ENCODE measurements at places on chromosomes 11 and 22.

GRCh38 chr22:20953668-20954500 lies 13.2 kb upstream of the AIFM3 start:
- no peak for DNase-seq

DNA sequence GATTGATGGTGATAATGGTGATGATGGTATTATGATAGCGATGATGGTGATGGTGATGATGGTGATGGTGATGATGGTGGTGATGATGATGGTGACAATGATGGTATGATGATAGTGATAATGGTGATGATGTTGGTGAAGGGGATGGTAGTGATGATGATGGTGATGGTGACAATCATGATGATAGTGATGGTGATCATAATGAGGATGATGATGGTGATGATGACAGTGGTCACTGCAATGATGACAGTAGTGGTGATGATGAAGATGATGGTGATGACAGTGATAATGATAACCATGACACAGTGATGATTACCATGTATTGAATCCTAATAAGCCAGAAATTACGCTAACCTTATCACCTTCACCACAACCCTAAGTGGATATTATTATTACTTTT lies 128.2 kb downstream of the SHANK2 start:
- no peak for DNase-seq

- DNase-seq, result no peak
Measured at GRCh38 chr22:26325641-26326040, 103.4 kb upstream of the ASPHD2 start.

GRCh38 chr11:12122083-12122482 lies 11.7 kb downstream of the MICAL2 start:
- DNase-seq, result no peak

GRCh38 chr11:86678296-86678695 lies 5.9 kb upstream of the ME3 start:
- no peak for DNase-seq

DNA sequence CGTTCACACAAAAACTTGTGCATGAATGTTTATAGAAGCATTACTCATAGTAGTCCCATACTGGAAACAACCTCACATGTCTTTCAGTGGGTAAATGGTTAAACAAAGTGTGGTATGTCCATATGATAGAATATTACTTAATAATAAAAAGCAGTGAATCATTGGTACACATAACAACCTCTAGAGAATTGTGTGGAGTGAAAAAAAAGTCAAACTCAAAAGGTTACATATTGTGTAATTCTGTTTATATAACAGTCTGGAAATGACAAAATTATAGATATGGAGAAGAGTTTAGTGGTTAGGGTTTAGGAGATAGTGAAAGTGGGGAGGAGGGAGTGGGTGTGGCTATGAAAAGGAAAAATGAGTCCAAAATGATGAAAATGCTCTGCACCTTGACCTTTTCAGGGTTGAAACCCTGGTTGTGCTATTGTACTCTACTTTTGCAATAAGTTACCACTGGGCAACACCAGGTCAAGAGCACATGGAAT lies 243.4 kb upstream of the DDI1 start:
- DNase-seq, result no peak

GRCh38 chr11:6319704-6320410 lies 444 bp downstream of the CAVIN3 start:
- DNase-seq, result no peak

DNA sequence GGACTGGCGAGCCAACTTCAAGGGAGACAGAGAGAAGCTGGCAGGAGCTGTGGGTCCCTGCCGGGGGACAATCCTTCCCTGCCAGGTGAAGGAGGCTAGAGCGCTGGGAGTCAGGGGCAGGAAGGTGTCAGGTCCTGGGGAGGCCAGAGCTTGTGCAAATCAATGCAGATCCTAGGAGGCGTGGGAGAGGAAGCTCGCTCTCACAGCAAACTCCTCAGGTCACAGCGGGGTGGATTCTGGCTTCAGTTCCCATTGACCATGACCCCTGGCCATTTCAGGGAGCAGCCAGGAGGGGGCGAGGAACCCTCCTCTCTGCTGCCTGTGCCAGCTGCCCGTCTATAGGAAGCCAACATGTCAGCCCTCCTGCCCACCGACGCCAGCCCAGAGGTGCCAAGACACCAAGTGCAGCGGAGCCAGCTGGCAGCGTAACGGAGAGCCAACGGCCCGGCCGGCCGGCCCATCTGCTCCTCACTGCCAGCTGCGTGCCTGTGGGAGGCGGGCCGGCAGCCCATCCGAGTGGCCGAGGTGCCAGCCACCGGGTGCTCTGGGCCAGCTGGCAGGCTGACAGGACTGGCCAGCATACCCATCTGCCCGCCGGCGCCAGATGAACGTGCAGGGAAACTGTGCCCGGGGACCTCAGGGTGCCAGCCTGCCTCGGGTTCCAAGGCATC lies 374.8 kb downstream of the MIAT start:
- no peak for DNase-seq

- no peak for DNase-seq
Measured at GRCh38 chr22:46454504-46455269, 82.7 kb downstream of the CELSR1 start.

GRCh38 chr11:75779960-75780359 lies 11.4 kb downstream of the DGAT2 start:
- no peak for DNase-seq

GRCh38 chr11:130897262-130898182 lies 18.8 kb downstream of the SNX19 start:
- DNase-seq, result no peak

DNA sequence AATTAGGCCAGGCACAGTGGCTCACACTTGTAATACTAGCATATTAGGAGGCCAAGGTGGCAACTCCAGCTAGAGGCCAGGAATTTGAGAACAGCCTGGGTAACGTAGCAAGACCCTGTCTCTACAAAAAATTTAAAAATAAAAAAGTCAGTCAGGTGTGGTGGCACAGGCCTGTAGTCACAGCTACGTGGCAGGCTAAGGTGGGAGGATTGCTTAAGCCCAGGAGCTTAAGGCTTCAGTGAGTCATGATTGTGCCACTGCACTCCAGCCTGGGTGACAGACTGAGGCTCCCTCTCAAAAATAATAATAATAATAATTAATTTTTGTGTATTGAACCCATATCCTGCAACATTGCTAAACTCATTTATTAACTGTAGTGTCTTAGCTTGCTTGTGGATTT lies 15.3 kb upstream of the TRIM29 start:
- no peak for DNase-seq

DNA sequence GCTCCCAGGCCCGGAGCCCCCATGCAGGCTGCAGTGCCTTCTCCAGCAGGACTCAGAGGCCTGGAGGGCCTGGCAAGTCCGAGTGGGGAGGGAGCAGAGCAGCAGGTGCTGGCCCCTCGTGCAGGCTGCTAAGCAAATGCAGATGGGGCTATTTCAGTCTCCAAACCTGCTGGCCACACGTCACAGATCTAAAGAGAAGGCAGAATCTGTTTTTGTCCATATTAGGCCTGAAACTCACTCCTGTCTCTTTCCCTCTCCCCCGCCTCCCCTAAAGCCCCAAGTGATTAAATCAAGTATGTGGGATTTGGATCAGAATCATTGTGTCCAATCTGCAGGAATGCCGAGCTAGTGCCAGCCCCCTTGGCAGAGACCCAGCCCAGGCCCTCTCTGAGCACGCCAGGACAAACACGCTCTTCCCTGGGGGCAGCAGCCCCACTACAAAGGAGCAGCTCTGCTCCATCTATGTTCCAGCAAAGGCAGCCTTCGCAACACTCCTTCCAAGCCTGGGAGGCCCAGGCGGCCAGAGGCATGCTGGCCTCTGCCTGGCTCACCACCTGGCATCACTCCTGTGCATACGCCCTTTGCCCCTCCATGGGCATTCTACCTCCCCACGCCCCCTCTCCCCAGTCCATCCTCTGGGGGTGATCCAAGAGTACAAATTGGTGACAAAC lies 26.5 kb downstream of the RPL27A start:
- DNase-seq, result no peak

GRCh38 chr11:1484695-1485503 lies 1.7 kb downstream of the MOB2 start:
- DNase-seq, result peak; percentile 8

- DNase-seq, result no peak
Measured at GRCh38 chr22:27197618-27198017, 540.2 kb downstream of the MIAT start.

DNA sequence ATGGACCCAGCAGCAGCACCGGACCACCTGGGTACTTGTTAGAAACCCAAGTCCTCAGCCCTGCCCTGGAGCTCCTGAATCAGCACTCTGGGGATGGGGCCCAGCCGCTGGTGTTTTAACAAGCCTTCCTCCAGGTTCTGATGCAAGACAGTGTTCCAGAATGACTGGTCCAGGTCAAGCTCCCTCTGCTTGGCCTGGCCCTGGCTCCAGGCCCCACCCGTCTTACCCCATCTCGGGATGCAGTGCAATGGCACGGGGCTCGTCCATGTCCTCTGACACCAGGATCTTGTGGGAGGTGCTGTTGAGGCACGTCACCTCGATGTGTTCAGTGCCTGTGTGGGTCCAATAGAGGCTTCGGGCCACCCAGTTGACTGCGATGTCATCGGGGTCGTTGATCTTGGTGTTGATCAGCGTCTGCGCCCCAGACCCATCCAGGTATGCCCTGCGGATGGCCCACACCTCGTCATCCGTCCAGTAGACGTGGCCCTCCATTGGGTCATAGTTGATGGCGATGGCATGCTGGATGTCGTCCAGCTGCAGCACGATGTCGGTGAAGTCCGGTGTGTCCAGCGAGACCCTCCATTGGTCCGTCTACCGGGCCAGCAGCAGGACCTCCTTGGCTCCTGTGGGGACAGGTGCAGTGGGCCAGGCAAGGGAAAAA lies 140.3 kb downstream of the CRYBB2 start:
- no peak for DNase-seq

GRCh38 chr11:115226556-115226955 lies 277.7 kb downstream of the CADM1 start:
- DNase-seq, result no peak

GRCh38 chr11:1921574-1922141 lies 2.2 kb downstream of the TNNT3 start:
- no peak for DNase-seq

DNA sequence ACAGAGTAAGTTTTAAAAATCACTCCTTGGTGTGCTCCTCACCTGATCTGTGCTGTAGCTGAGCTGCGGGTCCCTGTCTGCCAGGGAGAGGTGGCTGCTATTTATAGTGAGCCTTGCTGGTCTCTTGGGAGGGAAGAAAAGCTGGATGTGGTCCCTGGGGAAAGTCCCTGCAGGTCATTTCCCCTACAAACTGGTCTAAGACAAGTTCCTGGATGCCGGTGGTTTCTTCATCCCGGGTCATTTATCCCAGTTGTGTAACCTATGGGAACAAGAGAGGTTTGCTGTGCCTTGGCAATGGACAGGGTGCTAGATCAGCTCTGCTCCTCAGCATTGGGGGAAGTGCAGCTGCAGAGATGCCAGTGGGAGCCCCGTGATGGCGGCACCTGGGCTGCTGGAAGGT lies at the start of gene SAA2:
SAA2 (minus strand) TSS at position 108 of the 400 bp plus-strand sequence. CDS start 657 bp downstream, outside the sequence.
- no peak for DNase-seq

- DNase-seq, result no peak
Measured at GRCh38 chr11:1163321-1163910, 5.7 kb downstream of the MUC5AC start.

DNA sequence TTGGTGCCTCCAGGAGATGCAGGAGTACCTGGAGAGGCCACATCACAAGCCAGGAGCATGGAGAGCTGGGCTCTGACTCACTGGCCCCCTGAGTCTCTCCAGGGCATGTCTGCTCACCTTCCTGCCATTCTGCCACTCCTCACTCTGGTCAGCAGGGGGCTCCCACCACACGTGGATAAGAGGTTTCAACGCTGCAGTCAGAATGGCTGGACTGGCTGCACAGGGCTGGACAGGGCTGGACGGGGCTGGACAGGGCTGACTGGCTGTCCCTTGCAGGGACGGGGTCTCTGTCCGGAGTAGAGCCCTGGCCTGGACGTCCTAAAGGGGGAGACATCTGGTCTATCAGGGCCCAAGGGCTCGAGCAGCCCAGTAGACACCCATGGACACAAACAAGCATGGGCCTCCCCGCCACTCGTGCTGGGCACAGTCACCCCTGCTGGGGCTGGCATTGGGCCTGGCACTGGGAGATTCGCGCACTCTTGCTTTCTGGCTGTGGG lies 34.6 kb downstream of the CYTH4 start:
- DNase-seq, result peak; percentile 60

- no peak for DNase-seq
Measured at GRCh38 chr11:3153291-3153861, 11.7 kb downstream of the OSBPL5 start.

GRCh38 chr11:112163875-112164685 lies at the start of gene IL18:
TSS of gene IL18 (minus strand) at chr11:112164094. CDS start at chr11:112155053, 9,041 bp downstream.
- no peak for DNase-seq

- no peak for DNase-seq
Measured at GRCh38 chr11:70244698-70245097, 25.8 kb upstream of the PPFIA1 start.

GRCh38 chr22:24736526-24737053 lies 37.9 kb downstream of the PIWIL3 start:
- DNase-seq, result no peak

GRCh38 chr22:38129856-38130255 lies 19.4 kb upstream of the BAIAP2L2 start:
- DNase-seq, result no peak

DNA sequence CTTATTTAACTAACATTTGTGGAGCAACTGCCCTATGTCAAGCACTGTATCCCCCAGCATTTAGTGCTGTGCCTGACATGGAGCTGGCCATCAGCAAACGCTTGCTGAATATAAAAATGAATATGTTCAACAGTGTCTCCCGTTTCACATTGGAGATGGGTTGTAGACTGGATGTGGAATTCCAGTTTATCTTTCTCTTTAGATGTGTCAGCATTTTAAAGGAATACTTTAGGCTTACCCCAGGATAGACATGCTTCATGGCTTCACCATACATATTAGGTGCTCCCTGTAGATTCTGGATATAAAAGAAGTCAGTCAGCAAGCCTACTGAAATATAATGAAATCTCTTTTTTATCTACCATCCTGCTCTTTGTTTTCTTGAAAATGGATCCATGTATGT lies 21.3 kb upstream of the TPH1 start:
- DNase-seq, result no peak

GRCh38 chr11:64621283-64622019 lies 30.4 kb downstream of the SLC22A12 start:
- DNase-seq, result no peak

GRCh38 chr11:105489446-105489845 lies 120.4 kb upstream of the GRIA4 start:
- DNase-seq, result no peak

- no peak for DNase-seq
Measured at GRCh38 chr11:49377978-49378377, 169.6 kb upstream of the FOLH1 start.

DNA sequence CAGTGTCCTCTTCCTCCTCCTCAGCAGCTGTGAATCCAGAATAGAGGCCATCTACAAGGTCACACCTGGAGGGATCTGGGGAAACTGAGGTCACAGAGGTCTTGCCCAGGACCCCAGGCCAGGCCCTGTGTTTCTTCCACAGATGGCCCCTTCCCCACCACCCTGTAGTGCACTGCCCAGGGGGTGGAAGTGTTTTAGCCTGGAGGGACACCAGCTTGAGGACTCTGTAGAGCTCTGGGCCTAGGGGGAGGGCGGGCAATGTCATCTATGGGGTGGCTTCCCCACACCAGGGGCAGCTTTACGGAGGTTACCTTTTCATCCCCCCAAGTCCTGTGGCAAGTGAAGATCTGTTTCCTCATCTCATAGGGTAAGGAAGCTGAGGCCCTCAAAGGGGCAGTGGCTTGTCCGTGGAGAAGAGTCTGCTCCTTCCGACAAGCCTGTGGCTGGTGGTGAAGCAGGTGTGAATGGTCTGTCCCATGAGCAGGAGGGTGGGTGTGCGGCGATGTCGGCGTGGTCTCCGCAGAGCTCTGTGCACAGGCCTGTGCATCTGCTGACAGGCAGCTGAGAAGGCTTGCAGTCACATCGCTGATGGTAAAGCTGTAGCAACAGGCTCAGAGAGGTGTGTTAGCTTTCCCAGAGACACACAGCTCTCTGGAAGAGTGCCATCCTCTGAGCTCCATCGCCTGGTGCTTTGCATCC lies 74.1 kb upstream of the WNT7B start:
- DNase-seq, result no peak
